Stimulated activated CD8-positive, alpha-beta memory T cell treated with anti-CD3 and anti-CD28 coated beads, Interleukin-4, amount 100 ng/mL, for 48 hours (primary cell): ENCODE measurements at places on chromosomes 11 and 22.

- no peak for DNase-seq
These were observed 104.3 kb upstream of the BLID start for GRCh38 chr11:122220321-122220720.

GRCh38 chr22:37765498-37765897 is 42.2 kb upstream of the GCAT start:
- no peak for DNase-seq

DNA sequence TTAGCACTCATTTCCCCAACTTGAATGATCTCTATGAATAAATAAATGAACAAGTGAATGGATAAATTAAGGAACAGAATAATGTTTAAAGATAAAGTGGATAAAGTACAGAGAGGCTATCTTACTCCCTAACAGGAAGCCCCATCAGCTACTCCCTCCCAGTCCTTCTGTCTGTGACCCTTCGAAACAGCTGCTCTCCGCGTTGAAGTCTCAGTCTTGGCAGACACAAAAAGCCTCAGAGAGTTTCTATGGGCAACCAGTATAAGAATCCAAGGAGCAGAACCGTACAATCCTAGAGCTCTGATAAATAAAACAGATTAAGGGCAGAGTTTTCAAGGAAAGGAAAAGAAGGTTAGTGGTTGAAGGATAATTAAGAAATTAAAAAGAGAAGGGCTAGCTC is 35.0 kb downstream of the GUCY1A2 start:
- DNase-seq: no peak

GRCh38 chr11:126305699-126306098 is 1.8 kb downstream of the DCPS start:
- DNase-seq: no peak

GRCh38 chr11:120149246-120149645 is 11.3 kb upstream of the TRIM29 start:
- no peak for DNase-seq

- no peak for DNase-seq
These were observed 68.3 kb upstream of the POU2AF2 start for GRCh38 chr11:111177037-111177871.

DNA sequence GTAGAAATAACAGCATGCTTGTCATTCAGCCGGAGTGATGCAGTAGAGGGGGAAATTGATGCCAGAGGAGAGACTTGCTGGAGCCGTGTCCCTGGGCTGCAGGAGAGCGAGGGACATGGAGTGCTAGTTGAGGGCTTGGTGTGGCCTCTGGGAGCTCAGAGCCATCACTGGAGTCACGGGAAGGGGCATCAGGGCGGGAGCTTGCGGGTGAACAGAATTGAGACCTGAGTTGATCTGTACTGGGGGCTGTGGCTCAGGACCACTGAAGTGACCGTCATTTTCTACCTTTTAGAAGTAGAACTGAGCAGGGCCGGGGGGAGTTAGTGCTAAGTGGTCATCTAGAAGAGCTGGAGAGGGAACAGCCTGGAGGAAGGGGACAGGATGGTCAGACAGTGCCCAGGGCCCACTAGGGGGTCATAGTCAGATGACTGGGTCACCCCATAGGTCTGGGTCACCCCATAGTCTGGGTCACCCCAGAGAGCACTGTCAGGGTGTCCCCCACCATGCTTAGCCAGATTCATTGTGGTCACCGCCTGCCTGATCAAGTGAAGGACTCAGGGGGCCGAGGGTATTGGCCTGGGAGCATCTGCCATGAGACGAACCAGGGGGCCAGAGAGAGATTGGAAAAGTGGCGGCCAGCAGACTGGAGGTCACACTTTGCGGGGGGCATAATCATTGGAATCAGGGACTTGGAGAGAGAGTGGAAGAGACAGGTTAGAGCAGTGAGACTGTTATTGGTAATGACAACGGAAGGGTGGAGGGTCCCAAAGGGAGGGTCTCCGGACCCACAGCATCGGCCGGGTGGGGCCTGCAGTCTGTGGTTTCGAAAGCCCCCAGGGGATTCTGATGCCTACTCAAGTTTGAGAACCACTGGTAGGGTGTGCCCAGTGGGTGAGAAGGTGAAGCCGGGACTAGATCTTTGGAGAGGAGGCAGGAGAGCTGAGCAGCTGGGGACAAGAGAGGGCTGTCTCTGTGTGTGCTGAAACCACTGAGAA is 15.2 kb downstream of the RIBC2 start:
- DNase-seq: no peak
